ENCODE measurements at places on chromosomes 3 and 15.
A peak's percentile ranks its signal among the peaks of the same experiment; 100 is the strongest.

DNA sequence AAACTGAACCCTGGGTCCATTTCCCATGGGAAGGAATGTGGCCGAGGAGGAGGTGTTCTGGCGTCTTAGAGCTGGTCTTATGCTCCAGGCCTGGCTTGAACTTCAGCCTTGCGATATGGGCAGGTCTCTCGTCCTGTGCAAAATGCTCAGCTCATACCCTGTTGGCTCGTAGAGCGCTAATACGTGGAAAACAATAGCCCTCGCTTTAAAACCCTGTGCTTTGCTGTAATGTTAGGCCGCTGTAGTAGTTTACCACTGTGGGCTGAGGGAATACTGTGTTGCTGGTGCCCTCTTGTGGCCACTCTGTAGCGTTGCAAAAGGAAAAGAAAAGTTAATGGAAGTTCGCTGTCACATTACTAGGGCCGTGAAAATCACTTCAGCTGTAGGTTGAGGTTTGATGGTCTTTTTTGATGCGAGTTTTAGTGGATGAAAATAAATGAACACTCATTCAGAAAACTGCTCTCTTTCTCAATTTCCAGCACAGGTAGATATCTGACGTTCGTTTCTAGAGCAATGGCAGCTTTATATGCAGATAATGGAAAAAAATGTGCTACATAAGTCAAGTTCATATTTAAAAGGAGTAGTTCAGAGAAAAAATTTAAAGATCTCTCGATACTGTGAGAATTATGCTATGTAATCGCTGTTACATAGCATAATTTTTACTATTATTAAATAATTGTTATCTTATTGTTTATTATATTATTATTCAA is 92.9 kb downstream of the MCTP2 start:
- peak; percentile 65 for DNase-seq

DNA sequence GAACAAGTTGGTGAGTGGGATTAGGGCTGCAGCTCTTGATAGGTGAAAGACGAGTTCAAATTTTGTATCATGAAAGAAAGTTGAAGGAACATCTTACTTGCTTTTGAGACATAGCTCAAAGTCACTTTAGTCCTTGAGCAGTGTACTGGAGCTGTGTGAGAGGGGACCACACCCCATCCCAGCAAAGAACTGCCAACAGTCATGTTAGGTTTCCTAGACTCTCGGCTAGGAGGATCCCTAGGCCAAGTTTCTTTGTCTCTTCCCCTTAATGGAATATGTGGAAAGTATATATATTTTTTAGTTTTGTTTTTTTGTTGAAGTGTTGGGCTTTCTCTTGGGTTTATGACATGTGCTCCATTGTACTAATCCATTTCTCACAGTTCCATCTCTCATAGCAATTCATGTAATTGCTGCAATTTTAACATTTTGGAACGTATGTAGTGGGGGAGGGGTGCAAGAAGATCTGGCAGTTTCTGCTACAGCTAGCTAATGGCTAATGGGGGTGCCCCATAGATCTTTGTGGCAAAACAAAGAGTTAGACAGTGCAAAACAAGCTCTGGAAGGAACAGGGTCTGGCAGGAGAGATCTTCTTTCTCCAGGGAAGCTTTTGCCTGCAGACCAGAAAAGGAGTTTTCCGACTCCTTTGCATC is 25.1 kb downstream of the TLNRD1 start:
- no peak for DNase-seq

DNA sequence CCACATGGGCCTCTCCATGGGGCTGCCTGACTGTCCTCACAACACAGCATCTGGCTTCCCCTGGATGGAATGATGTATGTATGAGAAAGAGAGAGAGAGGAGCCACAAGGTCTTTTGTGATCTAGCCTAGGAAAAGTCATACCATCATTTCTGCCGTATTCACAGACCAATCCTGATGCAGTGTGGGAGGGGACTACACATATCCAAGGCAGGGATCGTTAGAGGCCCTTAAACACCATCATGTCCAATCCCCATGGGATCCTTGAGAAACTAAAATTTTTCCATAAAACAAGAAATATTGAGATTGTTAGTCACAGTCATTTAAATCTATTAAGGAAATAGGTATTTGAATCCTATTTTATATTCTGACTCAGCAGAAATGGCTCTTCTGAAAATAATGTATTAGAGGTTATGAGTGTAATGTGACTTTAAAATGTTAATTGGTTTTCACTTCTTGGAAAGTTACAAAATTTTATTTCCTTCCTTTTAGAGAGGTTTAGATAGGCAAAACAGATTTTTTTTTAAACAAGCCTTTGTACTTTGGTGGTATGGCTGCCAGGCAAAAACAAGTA is 65.1 kb upstream of the TSC22D2 start:
- DNase-seq = no peak

DNA sequence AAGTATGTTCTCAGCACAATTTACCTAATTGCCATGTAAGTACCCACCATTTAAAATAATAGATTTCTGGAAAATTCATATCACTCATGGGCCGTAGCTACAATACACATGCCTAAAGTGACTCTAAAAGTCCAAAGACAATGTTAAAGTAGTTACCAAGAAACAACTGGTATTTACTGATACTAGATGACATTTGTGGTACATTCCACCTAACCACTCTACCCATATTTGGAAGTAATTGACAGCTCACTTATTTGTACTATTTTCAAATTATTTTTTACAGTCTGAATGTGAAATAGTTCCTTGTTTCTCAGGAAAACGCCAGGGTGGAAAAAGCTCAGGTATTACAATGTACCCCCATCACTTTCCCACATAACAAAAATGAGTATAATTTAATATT is 573.0 kb downstream of the MECOM start:
- DNase-seq = no peak

GRCh38 chr3:14082108-14082657 is 42.5 kb downstream of the CHCHD4 start:
- no peak for DNase-seq

DNA sequence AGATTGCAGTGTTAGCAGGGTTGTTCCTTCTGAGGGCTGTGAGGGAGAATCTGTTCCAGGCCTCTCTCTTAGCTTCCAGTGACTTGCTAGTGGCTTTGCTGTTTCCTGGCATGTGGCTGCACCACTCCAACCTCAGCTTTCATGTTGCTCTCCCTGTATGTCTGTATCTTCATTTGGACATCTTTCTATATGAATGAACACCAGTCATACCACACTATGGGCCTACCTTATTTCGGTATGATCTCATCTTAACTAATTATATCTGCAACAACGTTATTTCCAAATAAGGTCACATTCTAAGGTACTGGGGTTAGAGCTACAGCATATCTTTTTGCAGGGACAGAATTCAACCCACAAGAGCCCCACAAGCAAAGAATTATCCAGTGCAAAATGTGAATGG is 356.7 kb upstream of the UMPS start:
- no peak for DNase-seq

- no peak for DNase-seq
Measured at GRCh38 chr15:55709458-55709857, 33.5 kb downstream of the PRTG start.

DNA sequence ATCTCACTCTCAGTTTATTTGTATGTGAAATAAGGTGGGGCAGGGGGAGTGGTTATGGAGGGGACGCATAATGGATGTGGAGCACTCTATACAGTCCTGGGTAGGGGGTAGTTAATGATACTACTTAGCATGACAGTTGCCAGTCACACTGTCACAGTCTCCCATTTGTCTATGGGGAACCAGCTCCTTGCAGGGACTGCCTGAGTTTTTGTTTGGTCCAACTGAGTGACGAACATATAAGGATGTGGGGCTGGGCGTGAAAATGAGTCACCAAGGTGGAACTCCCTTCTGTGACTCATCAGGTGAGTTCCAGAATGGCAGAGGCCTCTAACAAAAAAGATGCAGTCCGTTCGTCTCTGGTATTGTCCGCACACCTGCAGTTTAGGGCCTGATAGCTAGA is 235.3 kb upstream of the ST8SIA2 start:
- peak; percentile 2 for DNase-seq
